T-helper 22 cell (primary cell): ENCODE measurements at places on chromosomes 3 and 15.

DNA sequence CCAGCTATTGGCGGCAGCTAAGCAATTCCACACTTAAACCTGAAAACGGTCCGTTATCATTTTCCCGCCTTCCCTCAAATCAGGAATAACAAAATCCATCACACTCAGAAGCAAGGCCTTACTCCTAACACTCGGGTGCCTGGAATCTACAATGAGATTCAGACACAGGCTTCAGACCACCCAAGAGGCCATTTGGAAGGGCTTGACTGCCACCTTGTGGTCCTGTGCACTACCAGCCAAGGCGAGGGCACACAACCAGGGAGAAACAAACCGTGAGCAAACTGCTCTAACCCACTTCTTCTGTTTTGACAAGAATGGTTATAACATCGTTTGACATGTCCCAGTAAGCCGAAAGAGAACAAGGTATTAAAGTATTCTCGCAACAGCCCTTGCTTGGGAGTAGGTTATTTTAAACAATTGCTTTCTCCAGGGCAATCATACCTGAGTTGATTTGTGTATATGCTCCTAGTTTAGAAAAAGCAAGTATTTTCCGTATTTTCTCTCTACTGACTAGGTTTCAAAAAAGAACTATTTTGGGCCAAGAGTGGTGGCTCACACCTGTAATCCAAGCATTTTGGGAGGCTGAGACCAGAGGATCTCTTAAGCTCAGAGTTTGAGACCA lies 40.1 kb upstream of the TAFA4 start:
- no peak for DNase-seq

- no peak for DNase-seq
Measured at GRCh38 chr15:75751116-75751875, 38.6 kb upstream of the CSPG4 start.

- DNase-seq, result peak; percentile 82
Measured at GRCh38 chr3:196179380-196180308, 31.6 kb downstream of the ZDHHC19 start.

- DNase-seq, result peak; percentile 7
Measured at GRCh38 chr3:32240159-32240545, 1.7 kb downstream of the CMTM8 start.

DNA sequence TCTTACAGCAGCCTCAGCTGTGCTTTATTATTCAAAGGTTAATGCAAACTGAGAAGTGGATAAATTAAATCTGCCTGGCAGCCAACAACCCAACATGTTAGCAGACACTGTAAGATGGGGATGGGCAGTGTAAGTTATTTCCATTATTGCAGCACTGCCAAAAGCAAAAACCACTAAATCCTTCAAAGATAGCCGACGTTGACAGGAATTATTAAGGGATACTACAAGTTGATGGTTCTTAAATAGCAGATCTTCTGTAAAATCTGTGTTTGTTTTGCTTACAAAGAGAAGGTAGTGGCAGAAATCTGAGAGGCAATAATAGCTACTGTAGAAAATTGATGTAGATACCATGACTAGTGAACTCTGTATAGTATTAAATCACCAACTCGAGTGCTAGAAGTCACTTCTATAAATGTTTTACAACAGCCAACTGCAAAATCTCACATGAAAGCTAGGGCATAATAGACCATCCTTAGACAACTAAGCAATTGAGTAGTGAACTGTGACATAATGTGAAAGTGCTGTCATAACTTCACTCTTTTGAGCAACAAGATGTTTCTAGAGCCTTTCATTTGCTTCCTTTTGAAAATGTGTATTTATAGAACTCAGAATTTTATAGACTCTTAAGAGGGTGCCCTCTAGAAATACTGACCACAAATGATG lies 278.6 kb downstream of the UBE2E2 start:
- DNase-seq, result no peak

- DNase-seq, result no peak
Measured at GRCh38 chr3:170705131-170705530, 119.3 kb upstream of the SLC7A14 start.

DNA sequence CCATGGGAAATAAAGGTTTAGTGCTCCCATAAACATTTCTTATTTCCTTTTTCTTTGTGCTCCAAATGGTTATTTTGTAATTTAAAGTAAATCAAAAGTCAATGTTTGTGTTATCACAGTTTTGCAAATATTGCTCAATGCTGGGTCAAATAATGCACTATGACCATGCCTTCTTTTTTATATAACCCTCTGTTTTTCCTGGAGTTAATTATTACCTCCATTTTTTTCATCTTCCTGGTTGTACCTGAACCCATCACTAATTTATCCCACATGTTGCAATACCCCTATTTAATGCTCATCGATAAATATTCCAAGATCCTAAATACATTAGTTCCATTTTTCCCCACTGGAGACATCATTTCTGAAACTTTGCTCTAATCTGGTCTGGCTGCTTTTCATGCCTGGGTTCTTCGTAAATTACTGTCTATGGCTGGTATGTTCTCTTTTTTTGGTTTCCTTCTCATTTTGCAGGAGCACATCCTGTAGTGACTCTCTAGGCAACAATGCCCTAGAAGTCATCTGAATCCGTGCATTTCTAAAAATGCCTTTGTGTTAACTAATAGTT lies 66.4 kb downstream of the OXNAD1 start:
- no peak for DNase-seq

GRCh38 chr15:70281811-70282307 lies 184.1 kb upstream of the TLE3 start:
- DNase-seq, result no peak

- no peak for DNase-seq
Measured at GRCh38 chr15:96625256-96625655, 294.8 kb downstream of the NR2F2 start.

DNA sequence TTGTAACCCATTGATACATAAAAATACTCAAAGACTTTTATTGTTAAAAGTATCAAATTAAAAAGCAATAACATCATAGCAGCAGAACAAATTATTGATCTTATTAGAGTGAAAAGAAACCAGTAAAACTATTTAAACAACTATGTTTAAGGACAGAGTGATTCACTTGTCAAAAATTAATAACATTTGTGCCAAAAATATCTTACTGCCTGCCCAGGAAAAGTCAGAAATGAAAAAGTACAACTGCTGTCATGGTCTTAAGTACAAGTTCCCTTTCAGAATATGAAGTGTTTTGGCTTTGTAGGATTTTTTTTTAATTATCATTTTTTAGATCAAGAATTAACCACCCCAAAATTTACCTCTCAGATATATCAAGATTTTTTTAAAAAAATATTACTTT lies 3.4 kb downstream of the IFT57 start:
- no peak for DNase-seq

- no peak for DNase-seq
Measured at GRCh38 chr3:17489139-17489538, 253.3 kb downstream of the TBC1D5 start.

GRCh38 chr3:171833789-171834460 lies 9.2 kb upstream of the TMEM212 start:
- no peak for DNase-seq

DNA sequence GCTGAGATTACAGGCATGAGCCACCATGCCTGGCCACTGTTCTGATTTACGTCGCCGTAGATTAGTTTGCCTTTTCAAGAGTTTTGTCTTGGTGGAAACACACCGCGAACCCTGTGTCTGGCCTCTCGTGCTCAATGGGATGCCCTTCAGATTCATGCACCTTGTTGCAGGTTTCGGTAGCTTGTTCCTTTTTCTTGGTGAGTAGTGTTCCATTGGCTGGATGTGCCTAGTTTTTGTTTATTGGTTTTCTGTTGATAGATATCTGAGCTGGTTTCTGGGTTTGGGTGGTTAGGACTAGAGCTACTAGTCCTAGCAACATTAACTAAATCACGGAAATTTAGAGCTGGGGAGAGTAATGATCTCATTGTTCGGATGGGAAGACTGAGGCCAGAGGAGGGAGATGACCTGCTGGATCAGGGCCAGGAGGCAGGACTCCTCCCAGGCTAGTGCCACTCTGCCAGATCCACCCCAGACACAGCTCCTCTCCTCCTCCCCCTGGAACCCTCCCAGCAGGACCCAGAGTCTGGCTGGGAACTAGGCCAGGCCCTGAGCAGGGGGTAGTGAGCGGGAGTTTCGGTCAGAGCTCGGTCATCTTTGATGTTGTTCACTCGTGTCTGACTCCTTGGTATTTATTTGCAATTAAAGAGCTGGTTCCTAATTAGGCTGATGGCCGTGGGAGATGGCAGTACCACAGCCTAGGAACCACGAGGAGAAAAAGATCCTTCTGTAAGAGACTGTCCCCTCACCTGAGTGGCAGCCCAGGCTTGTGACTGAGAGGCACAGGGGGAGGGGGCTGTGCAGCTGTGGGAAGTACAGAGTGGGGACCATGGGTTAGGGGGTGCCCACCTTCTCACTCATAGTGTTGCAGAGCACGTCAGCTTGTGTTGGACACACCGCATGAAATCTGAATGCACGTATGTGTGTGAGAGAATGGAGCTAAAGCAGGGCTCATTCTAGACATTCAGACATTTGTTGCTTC lies 73.4 kb downstream of the SMAD6 start:
- no peak for DNase-seq

- DNase-seq, result no peak
Measured at GRCh38 chr3:62968128-62968527, 92.9 kb upstream of the CADPS start.

- no peak for DNase-seq
Measured at GRCh38 chr3:180284331-180285110, 247.8 kb upstream of the PEX5L start.

DNA sequence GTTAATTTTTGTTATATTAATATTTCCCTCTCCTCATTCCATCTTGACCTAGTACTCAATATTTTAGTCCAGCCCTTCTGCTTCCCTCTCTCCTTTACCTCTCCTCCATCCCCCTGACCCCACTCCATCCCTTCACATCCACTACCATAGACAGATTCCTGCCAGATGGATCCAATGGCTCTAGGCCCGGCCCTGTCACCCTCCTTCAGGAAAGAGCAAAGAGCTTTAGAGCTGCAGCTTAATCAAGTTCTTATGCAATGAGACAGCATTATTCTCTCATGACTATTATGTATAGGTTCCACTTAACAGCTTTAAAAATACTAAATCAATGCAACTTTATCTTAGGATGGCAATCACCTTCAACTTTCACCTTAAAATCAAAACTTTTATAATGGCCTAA lies 200.7 kb upstream of the TTC14 start:
- no peak for DNase-seq

DNA sequence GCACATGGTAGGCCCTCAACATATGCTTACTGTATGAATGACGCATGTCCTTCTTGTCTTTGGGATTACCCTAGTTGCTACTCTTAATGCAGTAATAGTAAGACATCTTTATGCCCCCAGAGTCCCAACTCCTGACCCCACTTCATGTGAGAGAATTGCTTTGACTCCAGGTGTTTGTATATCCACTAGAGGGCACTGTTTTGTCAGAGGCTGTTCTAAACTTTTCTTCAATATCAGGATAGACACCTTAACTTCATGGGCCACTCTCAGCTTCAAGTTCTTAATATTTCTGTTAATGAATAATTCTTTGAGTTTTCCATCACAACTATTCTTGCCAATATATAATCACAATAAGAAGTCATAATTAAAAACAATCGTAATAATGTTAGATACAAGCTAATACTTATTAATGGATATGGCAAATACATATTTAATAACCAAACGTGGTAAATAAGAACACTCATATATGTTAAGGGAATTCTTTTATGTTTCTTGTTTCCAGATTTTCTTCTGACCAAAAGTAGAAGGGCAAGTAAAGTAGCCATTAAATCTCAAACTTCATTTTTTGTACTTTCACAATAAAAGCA lies 337.2 kb upstream of the DNAJC19 start:
- DNase-seq, result no peak

- DNase-seq, result no peak
Measured at GRCh38 chr3:56747150-56747549, 54.6 kb downstream of the ARHGEF3 start.
